SW480 (cell line): ENCODE measurements at places on chromosomes 3 and 15.

DNA sequence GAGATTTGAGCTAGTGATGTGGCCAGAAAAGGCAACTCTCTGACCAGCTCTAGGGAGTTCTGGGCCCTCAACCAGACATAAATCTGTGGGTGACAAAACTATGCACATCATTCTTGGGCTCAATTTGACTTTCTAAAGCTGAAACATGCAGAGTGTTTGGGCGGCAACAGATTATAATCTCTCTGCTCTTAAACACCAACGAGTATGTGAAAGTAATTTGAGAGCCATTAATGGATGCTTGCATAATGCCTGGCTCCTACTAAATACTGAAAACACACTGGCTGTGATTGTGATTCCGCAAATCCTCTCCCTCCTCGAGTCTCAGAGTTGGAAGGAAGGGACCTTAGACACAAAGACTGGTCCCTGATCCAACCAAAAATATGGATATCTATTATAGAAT, 186.7 kb downstream of the UACA start:
- no peak for DNase-seq

GRCh38 chr3:101495552-101495951, 17.5 kb downstream of the SENP7 start:
- DNase-seq: no peak

- DNase-seq: peak; percentile 79
These were observed 456.3 kb upstream of the ARRDC4 start for GRCh38 chr15:97504031-97504792.

GRCh38 chr15:27696530-27696929, 402.6 kb downstream of the OCA2 start:
- no peak for DNase-seq

DNA sequence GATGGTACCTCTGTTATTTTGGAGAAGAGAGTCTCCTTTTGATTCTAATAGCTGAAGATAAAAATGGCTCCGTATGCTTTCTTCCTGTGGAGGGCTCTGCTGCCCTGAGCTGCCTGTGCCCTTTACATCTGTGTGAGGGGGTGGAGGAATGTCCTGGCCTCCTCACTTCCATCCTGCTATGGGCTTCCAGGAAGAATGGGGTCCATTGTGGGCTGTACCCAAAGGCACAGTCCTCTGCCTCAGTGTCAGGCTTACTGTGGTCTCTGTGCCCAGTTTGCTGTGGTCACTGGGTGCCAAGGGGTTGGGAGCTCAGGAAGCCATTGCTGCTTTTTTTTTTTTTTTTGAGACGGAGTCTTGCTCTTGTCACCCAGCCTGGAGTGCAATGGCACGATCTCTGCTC, 14.4 kb downstream of the DAG1 start:
- no peak for DNase-seq

- no peak for DNase-seq
These were observed 92.0 kb downstream of the ZNF609 start for GRCh38 chr15:64552281-64552948.

- no peak for DNase-seq
These were observed 1.2 kb upstream of the LMCD1 start for GRCh38 chr3:8500319-8500988.

- no peak for DNase-seq
These were observed 122.0 kb upstream of the MELTF start for GRCh38 chr3:197151580-197151979.

DNA sequence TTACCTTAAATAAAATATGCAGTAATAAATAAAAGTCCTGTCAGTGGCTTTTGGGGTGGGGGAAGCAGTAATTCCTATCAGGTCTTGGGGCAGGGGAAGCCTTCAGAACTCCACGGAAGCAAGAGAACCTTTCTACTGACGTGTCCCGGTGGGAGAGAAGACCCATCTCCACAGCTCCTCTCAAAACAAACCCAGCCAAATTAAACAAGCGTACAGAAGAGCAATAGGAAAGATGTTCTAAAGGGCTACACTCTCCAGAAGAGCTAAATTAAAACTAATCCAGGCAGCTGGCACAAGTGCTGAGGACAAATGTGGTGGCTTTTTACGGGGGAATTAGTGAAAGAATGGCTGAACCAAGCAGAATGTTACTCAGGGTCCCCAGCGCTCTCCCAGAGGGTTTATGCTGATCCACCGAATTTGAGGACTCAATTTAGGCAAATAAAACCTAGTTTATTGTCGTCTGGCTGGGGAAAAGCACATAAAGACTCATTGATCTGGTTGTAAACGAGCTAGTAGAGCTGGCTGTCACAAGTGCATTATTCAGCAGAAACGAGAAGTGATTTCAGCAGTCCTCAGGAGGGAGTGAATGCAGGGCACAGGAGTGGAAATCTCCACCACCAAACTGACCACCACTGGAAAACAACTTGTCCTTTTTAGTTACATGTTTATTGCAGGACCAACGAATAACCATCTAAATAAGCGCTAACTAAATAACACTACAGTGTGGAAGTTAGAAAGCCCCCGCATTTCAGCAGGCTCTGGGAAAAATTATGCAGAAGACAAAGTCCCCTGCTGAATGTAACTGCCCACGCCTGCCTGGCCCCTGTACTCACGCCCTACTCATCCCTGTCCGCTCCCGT, 13.5 kb downstream of the BFSP2 start:
- DNase-seq: peak; percentile 50

DNA sequence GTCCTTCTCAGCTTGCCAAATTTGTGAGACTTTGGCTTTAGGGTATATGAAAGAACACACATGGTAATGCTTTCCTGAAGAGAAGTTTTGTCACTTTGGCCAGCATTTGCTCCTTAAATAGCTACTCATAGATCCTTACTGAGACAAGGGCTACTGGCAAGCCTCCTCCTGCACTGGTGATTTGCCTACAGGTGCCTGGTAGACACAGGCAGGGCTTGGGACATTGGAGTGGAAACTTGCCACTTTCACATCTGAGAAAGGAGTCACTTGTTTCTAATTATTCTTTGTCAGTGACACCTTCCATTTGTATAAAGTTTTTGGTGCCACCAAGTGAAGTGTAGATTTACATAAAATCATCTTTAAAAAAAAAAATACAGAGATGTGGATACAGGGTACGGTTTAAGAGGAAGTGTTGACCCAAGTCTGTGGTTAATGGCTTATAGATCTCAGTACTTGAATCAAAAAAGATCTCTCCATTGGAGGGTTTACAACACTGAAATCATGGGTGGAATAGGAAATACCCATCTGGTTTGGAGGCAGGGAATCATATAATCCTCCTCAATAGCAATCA, 132.8 kb upstream of the GADL1 start:
- DNase-seq: no peak

GRCh38 chr15:63843901-63844317, 10.2 kb upstream of the HERC1 start:
- no peak for DNase-seq

DNA sequence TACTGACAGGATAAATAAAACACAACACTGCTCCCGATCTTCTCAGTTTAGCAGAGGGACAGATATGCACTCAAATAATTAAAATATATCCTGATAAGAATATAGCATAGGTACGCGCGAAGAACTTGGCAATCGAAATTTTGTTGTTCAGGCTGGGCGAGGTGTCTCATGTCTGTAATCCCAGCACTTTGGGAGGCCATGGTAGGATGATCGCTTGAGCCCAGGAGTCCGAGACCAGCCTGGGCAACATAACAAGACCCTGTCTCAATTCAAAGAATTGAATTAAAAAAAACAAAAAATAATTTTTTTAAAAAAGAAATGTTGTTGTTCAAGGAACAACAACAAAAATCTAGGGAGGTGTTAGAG, 7.6 kb downstream of the B2M start:
- no peak for DNase-seq

DNA sequence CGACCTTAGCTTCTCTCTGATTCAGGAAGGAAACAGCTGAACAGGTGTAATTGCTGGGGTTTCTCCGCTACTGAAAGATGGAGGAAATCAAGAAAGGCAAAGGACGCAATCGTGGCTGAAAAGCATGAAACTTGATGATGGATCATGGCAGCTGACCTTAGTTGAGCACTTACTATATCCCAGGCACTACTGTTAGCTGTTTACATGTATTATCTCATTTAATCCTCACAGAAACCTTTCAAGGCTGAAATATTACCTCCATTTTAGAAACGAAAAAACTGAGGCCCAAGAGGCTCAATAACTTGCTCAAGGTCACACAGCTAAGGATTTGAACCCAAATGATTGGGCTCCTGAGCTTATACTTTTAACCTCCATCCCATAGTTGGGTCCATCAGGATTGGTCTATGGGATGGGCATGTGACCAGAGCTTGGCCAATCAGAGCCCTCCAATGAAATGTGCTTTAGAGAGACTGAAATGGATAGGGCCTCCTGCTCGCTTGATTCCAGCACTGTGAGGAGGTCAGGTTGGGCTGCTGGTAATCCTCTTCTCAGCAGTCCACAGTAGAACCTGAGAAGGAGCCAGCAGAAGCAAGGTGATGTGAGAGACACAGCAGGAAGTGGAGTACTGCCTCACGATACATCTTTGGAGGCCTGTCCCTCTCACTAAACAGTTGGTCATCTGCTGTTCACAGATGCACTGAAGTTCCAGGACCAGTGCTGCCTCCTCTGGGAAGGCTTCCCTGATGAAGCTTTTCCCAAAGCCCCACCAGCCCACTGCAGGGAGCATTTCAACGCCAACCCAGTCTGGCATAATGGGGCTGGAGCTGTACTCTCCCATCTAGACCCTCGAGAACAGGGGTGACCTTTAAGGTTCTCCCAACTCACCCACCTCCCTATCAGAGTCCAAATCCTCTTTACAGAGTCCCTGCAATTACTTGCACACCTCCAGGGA, 10.4 kb downstream of the CLN6 start:
- DNase-seq: no peak

GRCh38 chr3:151859905-151860304, 13.5 kb upstream of the SUCNR1 start:
- no peak for DNase-seq

DNA sequence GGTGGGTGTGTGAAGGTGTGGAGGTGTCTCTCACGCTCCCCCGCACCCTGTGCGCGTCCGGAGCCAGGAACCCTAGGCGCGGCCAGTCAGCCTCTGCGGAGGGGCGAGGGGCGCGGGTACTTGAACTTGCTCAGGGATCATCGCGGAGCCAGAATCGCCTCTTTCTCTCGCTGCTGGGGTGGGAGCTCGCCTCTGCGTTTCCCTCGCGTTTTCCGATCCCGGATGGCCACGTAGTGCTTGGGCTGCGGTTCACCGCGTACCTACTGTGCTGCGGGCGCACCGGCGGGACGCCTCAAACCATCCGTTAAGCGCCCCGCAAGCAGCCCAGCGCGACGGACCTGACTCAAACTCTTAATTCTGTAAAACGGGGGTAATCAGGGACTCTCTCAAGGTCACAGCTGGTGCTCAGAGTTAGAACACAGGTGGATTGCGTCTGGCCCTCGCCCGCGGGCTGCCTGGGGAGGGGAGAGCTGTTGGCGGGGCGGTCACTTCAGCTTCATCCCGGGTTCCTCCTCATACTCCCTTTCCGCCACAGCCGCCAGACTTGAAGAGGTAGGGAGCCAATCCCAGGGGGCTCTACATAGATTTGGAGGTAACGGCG, 686 bp downstream of the MYRIP start:
- no peak for DNase-seq

DNA sequence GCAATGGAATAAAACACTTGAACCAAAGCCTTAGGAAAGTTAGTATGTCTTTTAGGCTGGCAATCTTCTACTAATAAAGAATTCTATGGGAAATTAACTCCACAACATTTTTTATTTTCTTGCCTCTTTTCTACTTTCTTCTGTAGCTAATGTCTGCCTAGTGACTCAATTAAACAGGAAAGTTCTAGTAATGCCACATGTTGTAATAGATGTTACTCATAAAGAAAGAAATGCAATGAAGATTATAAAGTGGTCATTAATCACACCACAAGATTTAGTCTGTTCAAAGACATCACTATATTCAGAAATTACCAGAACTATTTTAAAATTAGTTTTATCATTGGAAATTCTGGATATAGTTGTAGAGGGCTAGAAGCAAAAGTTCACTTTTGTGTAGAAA, 329.7 kb downstream of the SI start:
- no peak for DNase-seq

- no peak for DNase-seq
These were observed 406.8 kb upstream of the ZNF385D start for GRCh38 chr3:22157848-22158247.

GRCh38 chr3:63624941-63625560, 27.4 kb upstream of the SNTN start:
- DNase-seq: no peak

- peak; percentile 5 for DNase-seq
These were observed 726 bp upstream of the PROK2 start for GRCh38 chr3:71785532-71786216.

- no peak for DNase-seq
These were observed 18.3 kb downstream of the RNF13 start for GRCh38 chr3:149831321-149831720.

- DNase-seq: no peak
These were observed 78.9 kb downstream of the FAM174B start for GRCh38 chr15:92576597-92577200.

DNA sequence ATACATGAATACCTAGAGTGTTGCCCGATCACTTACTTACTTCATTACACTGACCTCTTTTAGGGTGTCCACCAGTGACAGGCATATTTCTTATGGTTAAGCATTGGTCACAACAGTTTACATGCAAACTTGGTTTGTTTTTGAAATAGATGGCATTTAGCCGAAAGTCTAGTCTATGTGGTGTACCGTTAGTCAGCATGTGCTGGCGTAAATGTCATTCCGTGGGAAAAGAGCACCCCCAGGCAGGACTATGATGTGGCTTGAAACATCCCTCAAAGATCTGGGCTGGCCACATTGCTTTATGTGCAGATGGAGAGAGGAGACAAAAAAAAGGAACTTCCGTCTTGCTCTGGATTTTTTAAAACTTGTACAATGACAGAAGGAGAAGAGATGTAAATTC, 357.0 kb upstream of the ICE2 start:
- DNase-seq: no peak

DNA sequence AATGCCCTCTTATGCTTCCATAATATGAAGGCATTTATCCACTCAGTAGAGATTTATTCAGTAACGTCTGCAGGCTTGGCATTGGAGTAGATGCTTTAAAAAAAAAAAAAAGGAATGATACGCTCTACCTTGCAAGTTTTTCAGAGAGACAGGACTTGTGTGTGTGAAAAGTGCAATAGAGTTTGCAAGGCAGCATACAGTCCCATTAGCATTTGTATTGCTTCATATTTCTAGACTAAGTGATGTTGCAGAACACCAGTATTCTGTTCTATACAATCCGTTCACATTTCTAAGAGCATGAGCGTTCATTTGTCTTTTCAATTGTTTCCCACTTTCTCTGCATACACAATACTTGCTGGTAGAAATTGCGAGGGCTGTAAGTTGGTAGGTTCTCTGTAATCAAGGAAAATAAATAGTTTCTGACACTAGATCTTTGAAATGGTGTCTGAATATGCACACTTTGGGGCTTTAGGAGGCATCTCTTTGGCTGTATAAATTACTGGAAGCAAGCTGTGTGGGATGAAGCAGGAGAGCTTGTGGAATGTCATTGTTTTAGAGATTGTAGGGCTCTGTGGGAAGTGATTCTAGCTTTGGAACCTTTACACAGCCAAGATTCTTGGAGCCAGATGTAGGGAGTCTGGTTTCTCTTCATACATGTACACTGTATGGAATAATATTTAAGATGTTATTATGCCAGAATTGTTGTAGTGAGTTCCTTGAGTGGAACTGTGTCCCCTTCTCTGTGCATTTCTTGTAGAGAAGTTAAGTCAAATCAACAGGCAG, 262.7 kb downstream of the FEZF2 start:
- DNase-seq: no peak
